ENCODE measurements at places on chromosomes 4 and X. TPM values are rescaled to one million over a fixed set of nuclear protein-coding genes. Genes with fewer than 3 reads are reported as not detected.

GRCh38 chr4:53490965-53491622 is 100.2 kb downstream of the LNX1 start:
- no peak for DNase-seq

GRCh38 chr4:163672751-163673150 is 178.3 kb downstream of the TMA16 start:
- DNase-seq = no peak

DNA sequence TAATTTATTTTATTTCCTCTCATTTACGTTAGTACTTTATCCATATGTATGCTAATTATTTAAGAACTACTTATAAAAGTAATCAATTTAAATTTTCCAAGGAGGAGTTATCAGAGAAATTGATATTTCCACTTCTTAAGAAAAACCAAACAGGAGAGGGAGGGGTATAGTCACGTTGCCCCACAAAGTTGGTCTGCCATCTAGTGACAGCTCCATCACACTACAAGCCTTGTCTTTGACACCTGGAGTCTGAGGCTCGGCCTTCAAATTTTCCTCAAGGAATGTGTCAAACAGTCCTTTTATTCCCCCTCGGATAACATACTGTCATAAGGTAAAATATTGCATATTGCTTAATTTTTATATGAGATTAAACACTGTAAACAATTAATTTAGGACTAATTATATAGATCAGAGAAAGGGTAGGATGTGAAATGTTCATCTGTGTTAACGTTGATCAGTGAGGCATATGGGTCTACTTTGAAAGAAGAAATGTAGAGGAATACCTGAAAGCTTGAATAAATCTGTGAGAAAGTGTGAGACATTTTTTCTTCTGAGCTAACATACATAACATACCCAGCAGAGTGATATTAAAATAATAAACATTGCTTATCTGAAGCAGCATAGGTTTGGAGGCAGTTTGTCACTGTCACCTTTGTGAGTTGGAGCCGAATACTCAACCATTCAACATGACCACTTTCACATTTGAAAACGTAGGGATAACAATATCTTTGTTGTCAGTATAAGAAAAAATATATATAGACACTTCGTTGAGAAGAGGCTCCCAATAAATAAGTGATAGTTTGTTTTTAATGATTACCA is 114.4 kb downstream of the GLRA3 start:
- no peak for DNase-seq

CDS1 gene
- polyA plus RNA-seq = 28.9 TPM

PLAC8 gene
- 3.2 TPM for polyA plus RNA-seq

GRCh38 chr4:173498771-173499170 is 31.3 kb downstream of the HAND2 start:
- no peak for DNase-seq

ADH6 gene
- polyA plus RNA-seq = 23.4 TPM

GRCh38 chrX:23662853-23663252 is 4.4 kb upstream of the PRDX4 start:
- no peak for DNase-seq

P2RY8 gene
- polyA plus RNA-seq = 1.3 TPM

- no peak for DNase-seq
Measured at GRCh38 chr4:34250562-34250961, 1993.8 kb downstream of the ARAP2 start.

- no peak for DNase-seq
Measured at GRCh38 chr4:109390115-109390768, 43.4 kb upstream of the SEC24B start.

SPANXB1 gene
- polyA plus RNA-seq = not detected

SGMS2 gene
- polyA plus RNA-seq = 14.0 TPM

GRCh38 chr4:32697281-32697814 is 1977.2 kb downstream of the PCDH7 start:
- DNase-seq = no peak

DNA sequence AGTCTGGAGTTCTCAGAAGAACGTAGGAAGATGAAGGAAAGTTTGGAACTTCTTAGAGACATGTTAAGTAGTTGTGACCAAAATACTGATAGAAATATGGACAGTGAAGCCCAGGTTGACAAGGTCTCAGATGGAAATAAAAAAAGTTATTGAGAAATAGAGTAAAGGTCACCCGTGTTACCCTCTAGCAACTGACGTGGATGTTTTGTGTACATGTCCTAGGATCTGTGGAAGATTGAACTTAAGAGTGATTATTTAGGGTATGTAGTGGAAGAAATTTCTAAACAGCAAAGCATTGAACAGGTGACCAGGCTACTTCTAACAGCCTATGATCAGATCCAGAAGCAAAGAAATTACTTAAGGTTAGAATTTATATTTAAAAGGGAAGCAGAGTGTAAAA is 1020.4 kb downstream of the FSTL5 start:
- DNase-seq = no peak

STOX2 gene
- 9.7 TPM for polyA plus RNA-seq

GRCh38 chrX:13087322-13088155 is 43.1 kb upstream of the FAM9C start:
- DNase-seq = no peak

GRCh38 chrX:130091980-130092522 is 18.2 kb downstream of the ELF4 start:
- DNase-seq = no peak

DNA sequence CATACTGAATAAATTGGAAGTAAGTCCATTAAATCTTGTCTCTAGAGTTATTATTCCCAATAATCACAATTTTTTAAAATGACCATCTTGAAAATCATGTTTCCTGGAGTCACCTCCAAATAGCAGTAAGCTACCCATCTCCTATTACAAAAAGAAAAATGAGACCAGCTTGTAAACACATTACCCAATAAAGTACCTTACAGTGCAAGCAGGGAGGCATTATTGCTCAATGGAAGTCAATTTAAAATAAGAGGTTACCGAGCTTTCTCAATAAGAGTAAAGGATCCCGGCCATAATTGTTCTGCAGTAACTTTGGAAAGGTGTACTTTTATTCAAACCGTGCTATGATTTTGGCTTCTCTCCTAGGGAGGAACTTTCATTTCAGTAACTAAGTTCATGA is 78.0 kb downstream of the DMD start:
- no peak for DNase-seq

- no peak for DNase-seq
Measured at GRCh38 chr4:73612032-73612431, 8.2 kb downstream of the RASSF6 start.

DNA sequence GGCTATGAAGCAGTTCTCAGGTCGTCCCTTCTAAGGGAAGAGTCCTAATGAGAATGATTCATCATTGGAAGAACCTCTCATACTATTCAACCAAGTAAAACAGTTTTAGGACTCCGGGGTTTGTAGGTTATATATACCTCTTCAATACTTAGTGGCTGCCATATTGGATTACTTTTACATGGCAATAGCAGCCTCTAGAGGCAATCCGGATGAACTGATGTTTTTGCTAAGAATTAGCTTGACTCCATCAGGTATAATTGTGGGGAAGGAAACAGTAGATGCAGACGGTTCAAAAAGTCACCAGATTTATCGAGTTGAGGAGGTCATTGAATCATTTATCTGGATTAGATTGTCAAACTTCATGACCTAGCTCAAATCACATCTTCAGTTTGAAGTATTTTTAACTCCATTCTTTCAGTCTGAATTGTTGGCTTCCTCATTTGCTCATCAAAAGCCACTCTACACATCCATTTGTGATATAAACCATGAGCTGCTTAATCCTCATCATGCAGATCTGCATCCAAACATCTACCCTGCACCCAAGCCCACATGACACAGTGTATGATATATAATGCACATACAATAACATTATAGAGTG is 28.4 kb downstream of the GUCY1B1 start:
- peak; percentile 54 for DNase-seq

DNA sequence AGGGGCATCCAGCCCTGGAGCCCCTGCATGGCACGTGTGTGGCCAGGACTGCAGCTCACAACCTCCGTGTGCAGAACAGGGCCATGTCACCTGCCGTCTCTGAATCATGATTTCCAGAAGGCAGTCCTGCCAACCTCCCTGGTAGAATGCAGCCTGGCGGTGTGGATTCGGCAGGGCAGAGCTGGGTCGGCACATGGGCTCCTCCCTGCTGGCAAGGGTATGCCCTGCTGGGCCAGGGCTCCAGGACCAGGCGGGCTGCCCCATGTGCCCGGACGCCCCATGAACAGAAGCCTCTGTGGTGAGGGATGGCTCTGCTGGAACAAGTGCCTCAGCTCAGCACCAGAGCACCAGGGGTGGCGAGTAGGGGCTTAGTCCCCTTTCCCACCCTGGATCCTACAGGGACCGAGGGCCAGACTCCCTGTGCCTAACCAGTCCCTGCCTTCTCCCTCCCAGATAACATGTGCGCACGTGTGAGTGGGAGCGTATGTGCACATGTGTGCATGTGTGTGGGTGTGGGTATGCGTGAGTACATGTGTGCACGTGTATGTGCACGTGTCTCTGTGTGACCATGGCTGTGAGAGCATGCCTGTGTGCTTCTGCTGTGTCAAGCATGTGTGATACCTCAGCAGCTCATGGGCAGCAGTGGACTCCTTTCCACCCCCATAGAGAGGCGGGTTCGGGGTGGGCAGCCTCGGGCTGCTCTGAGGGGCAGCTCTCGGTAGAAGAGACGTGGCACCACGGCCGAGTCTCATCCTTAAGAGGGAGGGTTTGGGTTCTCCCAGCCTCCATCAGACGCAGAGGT is 10.3 kb upstream of the MXD4 start:
- DNase-seq = no peak

- DNase-seq = no peak
Measured at GRCh38 chr4:147816382-147817254, 84.7 kb downstream of the ARHGAP10 start.

MAGIX gene
- polyA plus RNA-seq = 5.0 TPM

DNA sequence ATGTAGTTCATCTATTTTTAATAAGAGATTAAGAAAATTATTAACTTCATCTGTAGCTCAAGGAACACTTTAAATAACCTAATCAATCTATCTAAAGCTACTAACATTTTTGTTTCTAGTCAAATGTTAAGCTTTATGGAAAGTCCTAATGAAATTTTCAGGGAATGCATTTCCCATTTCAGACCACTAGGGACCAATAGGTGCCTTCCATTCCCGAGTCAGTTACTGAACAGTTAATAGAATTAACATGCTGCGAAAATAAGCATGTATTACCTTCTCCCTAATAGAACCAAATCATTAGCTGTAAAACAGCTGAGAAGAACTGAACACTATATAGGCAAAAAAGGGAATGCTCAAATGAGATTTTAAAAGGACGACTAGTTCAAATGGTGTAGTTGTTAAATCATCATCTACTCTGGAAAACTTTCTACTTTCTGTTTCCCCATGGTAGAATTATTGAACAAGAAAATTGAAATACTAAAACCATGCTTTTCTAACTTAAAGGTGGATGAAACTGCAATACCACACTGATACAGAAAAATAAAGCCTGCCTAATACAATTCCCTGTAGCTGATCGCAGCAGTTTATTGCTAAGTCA is 22.5 kb downstream of the STX18 start:
- DNase-seq = no peak

DUSP21 gene
- not detected for polyA plus RNA-seq

CPLX1 gene
- 1.5 TPM for polyA plus RNA-seq
